T-cell (primary cell): ENCODE measurements at places on chromosomes 1 and 21. TPM values are rescaled to one million over a fixed set of nuclear protein-coding genes. Genes with fewer than 3 reads are reported as not detected.

- peaks cover 4% of the 10 kb centered on the region for H3K4me1 ChIP-seq
- H3K27me3 ChIP-seq: no peaks in the 10 kb centered on the region
- no peak overlapping the region for H3K4me3 ChIP-seq
- H3K36me3 ChIP-seq: no peaks in the 10 kb centered on the region
- DNase-seq: no peak
These were observed 3.7 kb upstream of the NEK7 start for GRCh38 chr1:198153103-198153502.

CLEC20A gene
- not detected for total RNA-seq

GRCh38 chr21:42350927-42351426, at the start of gene TFF2:
Gene TFF2, minus strand, starts transcription at chr21:42350994. Its CDS starts 37 bp downstream, at chr21:42350957.
- H3K36me3 ChIP-seq: no peaks in the 10 kb centered on the region
- no peak for DNase-seq
- H3K27me3 ChIP-seq: no peaks in the 10 kb centered on the region
- no peaks in the 10 kb centered on the region for H3K4me1 ChIP-seq
- no peak within 1 kb of the TSS for H3K4me3 ChIP-seq

- no peaks in the 10 kb centered on the region for H3K4me1 ChIP-seq
- H3K4me3 ChIP-seq: no peak overlapping the region
These were observed 55.6 kb upstream of the GCLM start for GRCh38 chr1:93964777-93965200.

GRCh38 chr1:119646521-119647227, 1.4 kb downstream of the ZNF697 start:
- peaks cover 17% of the 10 kb centered on the region for H3K27me3 ChIP-seq
- no peak overlapping the region for H3K4me3 ChIP-seq
- H3K4me1 ChIP-seq: no peaks in the 10 kb centered on the region
- H3K27ac ChIP-seq: no peak overlapping the region
- no peak for DNase-seq

NBPF6 gene
- total RNA-seq: not detected

MIXL1 gene
- not detected for total RNA-seq

PDPN gene
- not detected for total RNA-seq

ANXA9 gene
- not detected for total RNA-seq

UTS2 gene
- 4.8 TPM for total RNA-seq

GRCh38 chr1:193569096-193569982, 382.9 kb upstream of the B3GALT2 start:
- no peak for DNase-seq
- H3K4me3 ChIP-seq: no peak overlapping the region
- peak overlapping the region; percentile 67 for H3K27ac ChIP-seq
- H3K36me3 ChIP-seq: no peaks in the 10 kb centered on the region
- H3K27me3 ChIP-seq: no peaks in the 10 kb centered on the region

S100A8 gene
- 1.1 TPM for total RNA-seq

DNA sequence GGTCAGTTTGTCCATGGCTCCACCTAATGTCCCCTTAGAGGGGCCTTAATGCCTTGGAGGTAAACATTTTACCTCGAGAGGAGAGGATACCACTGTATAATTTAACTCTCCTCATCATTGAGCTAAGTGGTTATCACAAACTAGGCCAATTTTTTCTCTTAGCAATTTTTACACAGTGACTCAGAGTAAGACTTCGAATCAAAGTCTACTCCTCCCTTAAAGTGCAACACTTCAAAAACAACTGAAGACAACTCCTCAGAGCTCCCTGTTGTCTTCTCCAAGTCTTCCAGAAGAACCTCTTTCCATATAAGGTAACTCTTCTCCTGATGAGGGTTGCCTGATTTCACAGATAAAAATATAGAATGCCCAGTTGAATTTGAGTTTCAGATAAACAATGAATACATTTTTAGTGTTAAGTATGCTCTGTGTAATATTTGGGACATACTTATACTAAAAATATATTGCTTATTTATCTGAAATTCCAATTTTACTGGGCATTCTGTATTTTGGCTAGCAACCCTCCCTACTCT, 4.9 kb upstream of the PTGFRN start:
- DNase-seq: no peak
- H3K27ac ChIP-seq: no peak overlapping the region
- peaks cover 8% of the 10 kb centered on the region for H3K27me3 ChIP-seq
- no peaks in the 10 kb centered on the region for H3K36me3 ChIP-seq
- no peaks in the 10 kb centered on the region for H3K4me1 ChIP-seq
- no peak overlapping the region for H3K4me3 ChIP-seq

DNA sequence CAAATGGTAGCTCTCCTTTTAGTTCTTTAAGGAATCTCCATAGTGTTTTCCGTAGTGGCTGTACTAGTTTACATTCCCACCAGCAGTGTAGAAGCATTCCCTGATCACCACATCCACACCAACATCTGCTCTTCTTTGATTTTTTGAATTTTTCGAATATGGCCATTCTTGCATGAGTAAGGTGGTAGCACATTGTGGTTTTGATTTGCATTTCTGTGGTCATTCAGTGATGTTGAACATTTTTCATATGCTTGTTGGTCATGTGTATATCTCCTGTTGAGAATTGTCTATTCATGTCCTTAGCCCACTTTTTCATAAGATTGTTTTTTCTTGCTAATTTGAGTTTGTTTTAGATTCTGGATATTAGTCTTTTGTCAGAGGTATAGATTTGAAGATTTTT, 84.6 kb upstream of the B3GALT2 start:
- no peak overlapping the region for H3K27ac ChIP-seq
- H3K27me3 ChIP-seq: no peaks in the 10 kb centered on the region
- no peak overlapping the region for H3K4me3 ChIP-seq
- H3K36me3 ChIP-seq: no peaks in the 10 kb centered on the region
- DNase-seq: no peak

GRCh38 chr21:25927195-25927880, 192.6 kb downstream of the GABPA start:
- no peaks in the 10 kb centered on the region for H3K36me3 ChIP-seq
- no peak for DNase-seq
- no peaks in the 10 kb centered on the region for H3K27me3 ChIP-seq
- no peaks in the 10 kb centered on the region for H3K4me1 ChIP-seq

GRCh38 chr1:10901091-10901890, 104.8 kb upstream of the CASZ1 start:
- no peak overlapping the region for H3K27ac ChIP-seq
- H3K27me3 ChIP-seq: no peaks in the 10 kb centered on the region
- H3K4me3 ChIP-seq: no peak overlapping the region
- no peak for DNase-seq

GRCh38 chr1:242240077-242240476, 241.2 kb upstream of the MAP1LC3C start:
- no peaks in the 10 kb centered on the region for H3K4me1 ChIP-seq
- no peak overlapping the region for H3K27ac ChIP-seq
- H3K27me3 ChIP-seq: no peaks in the 10 kb centered on the region
- DNase-seq: no peak
- H3K36me3 ChIP-seq: no peaks in the 10 kb centered on the region

CD1D gene
- total RNA-seq: 0.10 TPM

DNA sequence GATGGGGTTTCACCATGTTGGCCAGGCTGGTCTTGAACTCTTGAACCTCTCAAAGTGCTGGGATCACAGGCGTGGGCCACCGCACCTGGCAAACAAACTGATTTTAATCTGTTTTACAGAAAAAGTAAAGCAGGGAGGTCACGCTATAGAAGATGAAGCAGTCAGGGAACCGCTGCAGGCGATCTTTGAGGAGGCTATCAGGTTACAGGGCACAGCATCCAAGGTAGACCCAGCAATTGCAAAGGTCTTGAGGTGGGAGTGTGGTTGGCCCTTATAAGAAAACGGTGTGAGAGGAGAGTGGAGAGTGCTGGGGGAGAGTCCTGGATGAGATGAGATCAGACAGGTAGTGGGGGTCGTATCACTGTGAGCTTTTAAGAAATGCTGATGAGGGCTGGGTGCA, 2.6 kb upstream of the TMCO4 start:
- no peak overlapping the region for H3K27ac ChIP-seq
- H3K4me1 ChIP-seq: no peaks in the 10 kb centered on the region
- H3K36me3 ChIP-seq: no peaks in the 10 kb centered on the region

ATP1A2 gene
- total RNA-seq: 0.10 TPM

- no peak overlapping the region for H3K27ac ChIP-seq
- H3K4me1 ChIP-seq: no peaks in the 10 kb centered on the region
- H3K27me3 ChIP-seq: no peaks in the 10 kb centered on the region
- H3K4me3 ChIP-seq: no peak overlapping the region
These were observed 33.6 kb downstream of the SPAG17 start for GRCh38 chr1:118151312-118151937.

TTC13 gene
- total RNA-seq: 42.2 TPM

CCDC27 gene
- not detected for total RNA-seq

BNIPL gene
- total RNA-seq: 0.54 TPM

DNA sequence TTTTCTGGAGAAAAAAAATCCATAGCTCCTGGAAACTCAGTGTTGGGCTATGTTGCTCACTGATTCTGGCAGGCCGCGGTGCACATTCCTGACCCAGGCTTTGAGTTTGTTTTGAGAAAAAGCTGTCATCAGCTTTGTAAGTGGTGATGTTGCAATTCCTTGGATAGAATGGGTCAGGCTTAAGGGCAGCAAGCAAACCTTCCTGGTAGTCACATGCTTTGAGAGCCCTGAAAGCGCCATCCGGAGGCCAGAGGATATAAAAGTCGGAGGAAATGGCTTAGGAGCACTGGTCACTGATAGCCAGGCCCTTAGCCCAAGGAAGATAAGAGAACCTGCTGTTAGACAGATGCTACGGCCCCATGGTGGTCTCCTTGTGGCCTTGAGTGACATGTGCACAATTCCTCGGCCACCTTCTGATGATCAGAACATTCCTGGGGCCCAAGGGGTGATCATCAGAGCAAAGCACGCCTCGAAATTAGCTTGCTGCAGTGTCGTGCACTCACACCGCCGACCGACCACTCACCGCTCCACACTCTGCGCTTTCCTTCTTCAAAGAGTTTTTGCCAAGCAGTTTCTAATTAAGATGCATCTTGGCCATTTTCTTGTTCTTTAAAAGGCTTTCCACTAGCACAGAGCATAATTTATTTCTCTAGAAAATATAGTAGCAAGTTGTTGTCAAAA, 78.6 kb downstream of the MAN1C1 start:
- no peaks in the 10 kb centered on the region for H3K27me3 ChIP-seq
- DNase-seq: no peak
- H3K27ac ChIP-seq: no peak overlapping the region
- H3K4me3 ChIP-seq: no peak overlapping the region
- H3K36me3 ChIP-seq: peaks cover 5% of the 10 kb centered on the region
